ENCODE measurements at places on chromosomes 6 and 20.

DNA sequence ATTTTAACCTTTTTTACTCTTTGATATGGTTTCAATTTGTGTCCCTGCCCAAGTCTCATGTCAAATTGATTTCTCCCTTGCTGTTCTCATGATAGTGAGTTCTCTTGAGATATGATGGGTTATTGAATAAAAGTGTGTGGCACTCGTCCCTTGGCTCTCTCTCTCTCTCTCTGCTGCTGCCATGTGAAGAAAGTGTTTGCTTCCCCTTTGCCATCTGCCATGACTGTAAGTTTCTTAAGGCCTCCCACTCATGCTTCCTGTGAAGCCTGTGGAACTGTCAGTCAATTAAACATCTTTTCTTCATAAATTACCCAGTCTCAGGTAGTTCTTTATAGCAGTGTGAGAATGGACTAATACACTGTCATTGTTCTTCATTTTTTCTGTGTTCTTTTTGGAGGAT, 48.5 kb downstream of the LIN28B start:
- no peak for DNase-seq

GRCh38 chr20:36234771-36235320, 1.4 kb upstream of the AAR2 start:
- no peak for DNase-seq

- peak; percentile 70 for DNase-seq
Measured at GRCh38 chr6:32190054-32190851, at the start of gene PBX2. Gene PBX2, minus strand, starts transcription at chr6:32190202. Its CDS starts 287 bp downstream, at chr6:32189915.

DNA sequence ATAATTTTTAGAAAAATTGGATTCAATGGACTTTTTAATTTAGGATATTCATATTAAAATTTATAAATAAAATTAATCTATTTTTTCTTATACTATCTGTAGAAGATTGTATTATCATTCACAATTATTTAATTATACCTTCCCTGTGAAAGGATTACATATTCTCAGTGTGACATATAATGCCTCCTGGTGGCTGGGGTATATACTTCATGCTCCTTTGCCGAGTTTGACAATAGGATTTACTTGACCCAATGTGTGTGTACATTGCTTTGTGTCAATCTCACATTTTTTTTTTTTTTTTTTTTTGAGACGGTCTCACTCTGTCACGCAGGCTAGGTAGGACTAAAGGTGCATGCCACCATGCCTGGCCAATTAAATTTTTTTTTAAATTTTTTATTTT, 230.0 kb upstream of the CHD6 start:
- DNase-seq: no peak

GRCh38 chr6:71852948-71853347, 33.4 kb upstream of the RIMS1 start:
- DNase-seq: no peak

GRCh38 chr6:34657307-34657978, 39.1 kb downstream of the ILRUN start:
- DNase-seq: peak; percentile 70

DNA sequence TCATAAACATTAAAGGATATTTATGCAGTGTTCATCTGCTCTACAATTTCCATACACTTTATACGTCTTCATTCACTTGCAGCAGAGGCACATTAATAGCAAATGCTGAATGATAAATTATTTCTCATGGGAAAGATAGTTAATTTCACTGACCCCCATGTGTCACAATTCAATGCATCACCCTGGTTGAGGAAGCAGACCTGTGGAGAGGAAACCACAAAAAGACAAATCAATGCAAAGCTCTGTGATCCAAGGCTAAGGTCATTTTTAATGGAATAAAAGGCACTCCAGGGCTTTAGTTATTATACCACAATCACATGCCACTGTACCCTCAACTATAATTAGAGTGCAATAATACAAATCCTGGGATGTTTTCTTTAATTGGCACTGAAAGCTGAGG, 40.3 kb upstream of the TENT5A start:
- DNase-seq: no peak

DNA sequence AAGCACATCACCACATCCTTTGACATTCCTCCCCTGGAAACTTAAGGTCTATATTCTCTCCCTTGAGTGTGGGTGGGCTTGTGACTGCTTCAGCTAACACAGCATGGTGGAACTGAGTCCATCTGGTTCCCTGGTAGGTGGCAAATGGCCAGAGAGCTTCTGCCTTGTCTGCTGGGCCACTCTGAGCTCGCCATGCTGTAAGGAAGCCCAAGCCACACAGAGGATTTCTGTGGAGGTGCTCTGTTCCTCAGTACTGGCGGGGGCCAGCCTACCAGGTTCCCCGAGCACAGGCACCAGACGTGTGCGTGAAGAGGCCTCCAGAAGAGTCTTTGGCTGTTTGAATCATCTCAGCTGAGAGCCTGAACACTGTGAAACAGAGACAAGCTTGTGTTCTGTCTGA, 41.6 kb upstream of the PMEPA1 start:
- no peak for DNase-seq

- DNase-seq: no peak
Measured at GRCh38 chr20:12406978-12407377, 489.3 kb downstream of the BTBD3 start.

- DNase-seq: no peak
Measured at GRCh38 chr20:58136149-58136484, 92.3 kb downstream of the ANKRD60 start.

GRCh38 chr20:63377256-63377941, 16.2 kb upstream of the CHRNA4 start:
- no peak for DNase-seq

- no peak for DNase-seq
Measured at GRCh38 chr6:90233994-90234393, 62.6 kb downstream of the BACH2 start.

DNA sequence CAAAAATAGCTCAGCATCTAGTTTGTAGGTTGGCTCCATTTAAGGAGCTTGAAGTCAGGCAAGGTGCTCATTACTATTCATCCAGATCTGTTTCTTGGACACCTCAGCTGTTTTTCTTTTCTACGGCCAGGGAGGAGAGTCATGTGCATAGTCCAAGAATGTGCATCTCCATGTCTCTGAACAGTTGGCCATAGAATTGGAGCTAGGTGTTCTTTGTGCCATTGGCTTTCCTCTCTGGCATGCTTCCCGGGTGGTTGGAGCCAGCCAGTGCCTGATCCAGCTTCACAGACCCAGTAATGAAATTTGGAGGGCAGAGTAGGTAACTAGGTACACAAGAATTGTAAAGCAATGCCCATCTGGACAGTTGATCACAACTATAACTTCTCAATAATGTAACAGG, 21.6 kb downstream of the EYA4 start:
- DNase-seq: no peak

- no peak for DNase-seq
Measured at GRCh38 chr20:62133051-62133845, 9.9 kb downstream of the PSMA7 start.

DNA sequence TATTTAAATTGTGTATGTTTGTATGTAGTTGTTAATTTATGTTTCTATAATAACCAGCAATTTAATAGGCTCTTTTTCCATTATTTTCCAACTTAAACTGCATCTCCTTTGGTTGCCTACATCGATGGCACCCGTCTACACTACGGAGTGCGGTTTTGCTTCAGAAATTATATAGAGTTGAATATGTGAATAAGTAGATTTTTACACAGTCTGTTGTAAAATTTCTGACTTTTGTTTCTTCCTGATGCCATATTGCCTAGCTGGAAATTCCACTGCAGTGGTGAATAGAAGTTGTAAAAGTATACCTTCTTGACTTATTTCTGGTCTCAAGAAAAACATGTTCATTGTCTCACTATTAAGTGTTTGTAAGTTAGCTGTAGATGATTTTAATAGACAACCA, 404.1 kb upstream of the EPHA7 start:
- DNase-seq: no peak

GRCh38 chr20:21571841-21572690, 58.2 kb upstream of the NKX2-2 start:
- peak; percentile 11 for DNase-seq

DNA sequence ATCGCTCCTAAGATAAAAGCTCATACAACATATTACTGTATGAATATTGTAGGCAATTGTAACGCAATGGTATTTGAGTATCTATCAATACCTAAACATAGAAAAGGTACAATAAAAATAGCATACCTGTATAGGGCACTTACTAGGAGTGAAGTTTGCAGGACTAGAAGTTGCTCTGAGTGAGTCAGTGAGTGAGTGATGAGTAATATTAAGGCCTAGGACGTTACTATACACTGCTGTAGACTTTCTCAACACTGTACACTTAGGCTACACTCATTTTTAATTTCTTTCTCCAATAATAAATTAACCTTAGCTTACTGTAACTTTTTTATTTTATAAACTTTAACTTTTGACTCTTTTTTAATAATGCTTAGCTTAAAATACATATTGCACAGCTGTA, 546.9 kb downstream of the HACE1 start:
- DNase-seq: no peak

GRCh38 chr6:162187168-162187935, 540.2 kb downstream of the PRKN start:
- no peak for DNase-seq

DNA sequence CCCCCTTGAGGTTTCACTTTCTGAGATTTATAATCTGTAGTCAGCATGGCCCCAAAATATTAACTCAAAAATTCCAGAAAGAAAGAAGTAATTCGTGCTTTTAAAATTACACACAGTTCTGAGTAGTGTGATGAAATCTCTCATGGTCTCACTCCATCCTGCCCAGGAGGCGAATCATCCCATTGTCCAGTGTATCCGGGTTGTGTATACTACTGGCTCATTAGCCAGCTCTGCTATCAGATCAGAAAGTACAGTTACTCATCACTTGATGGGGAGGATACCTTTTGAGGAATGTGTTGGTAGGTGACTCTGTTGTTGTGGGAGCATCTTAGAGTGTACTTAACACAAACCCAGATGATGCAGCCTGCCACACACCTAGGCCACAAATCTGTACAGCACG, 65.2 kb downstream of the CDC5L start:
- no peak for DNase-seq

DNA sequence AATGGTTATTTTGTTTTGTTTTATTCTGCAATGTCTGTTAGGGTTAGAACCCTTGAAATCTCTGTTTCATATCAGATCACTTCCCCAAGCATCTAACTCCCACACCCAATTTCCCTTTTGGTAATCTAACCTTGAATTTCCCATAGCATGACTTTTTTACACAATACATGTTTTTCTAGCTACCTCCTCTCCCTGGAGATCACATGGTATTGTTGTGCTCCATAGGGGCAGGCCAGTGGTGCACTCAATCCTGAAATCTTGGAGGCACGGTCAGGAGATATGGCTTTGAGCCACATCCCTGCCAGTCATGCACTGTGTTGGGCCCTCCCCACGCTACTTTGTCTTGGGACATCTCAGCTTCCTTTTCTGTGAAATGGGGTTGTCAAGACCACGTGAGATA, 36.7 kb upstream of the NNAT start:
- no peak for DNase-seq

DNA sequence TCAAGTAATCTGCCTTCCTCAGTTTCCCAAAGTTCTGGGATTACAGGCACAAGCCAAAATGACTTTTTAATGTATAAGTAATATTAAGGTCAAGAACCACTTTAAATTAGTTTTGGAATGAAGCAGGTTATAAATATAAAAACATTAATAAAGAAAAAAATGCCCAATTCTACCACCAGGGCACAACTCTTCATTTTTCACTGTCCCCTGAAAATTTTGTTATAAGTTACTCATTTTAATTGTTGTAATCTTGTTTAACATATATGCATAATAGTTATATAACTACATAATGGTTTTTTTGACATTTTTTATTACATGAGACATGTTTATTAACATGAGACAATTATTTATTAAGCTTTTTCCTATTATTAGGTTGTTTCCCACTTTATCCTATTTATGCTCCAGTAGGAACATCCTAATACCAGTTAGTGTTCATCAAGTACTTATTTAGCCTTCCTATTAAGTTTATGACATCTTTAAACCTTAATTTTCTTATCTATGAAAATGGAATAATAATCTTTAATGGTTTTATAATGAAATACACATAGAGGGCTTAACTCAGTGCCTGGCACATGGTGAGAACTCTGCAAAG, 182.1 kb upstream of the SCGN start:
- no peak for DNase-seq

GRCh38 chr20:59007665-59008511, 834 bp upstream of the CTSZ start:
- no peak for DNase-seq

DNA sequence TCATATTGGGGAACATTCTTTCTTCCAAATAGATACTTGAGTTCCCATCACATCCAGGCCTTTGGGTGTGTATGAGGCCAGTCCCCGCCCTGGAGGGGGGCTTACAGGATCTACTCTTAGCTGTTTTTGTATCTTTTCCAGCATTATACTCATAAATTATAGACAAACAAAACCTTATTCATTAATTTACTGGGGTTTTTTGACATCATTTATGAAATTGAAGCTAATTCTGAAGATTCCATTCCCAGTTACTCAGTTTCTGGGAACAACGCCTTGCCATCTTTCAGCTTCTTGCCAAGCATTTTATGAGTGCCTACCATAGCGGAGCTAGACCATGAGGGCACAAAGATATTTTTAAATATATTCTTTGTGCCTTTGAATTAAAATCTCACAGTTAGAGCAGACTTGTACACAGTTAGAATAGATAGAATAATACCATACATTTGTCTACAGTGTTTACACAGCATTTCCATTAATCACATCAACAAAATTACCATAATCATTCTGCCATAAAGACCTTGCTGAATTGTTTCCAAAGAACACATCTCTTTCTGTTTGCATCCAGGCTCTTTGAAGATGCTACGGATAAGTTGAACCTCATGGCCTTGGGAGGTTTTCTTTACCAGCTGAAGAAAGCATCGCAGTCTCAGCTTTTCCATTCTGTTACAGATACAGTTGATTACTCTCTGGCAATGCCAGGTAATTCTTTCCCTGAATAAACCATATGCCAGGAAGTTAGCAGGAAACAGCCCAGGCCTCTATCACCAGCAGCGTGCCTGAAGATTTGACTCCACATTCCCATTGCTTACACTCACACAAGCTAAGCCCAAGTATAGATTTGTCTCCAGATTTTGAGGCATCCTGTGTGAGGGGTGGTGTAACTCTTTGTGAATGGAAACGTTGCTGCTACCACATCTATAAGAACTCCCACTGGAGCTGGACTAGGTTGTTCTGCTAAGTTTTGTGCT, 75.4 kb upstream of the PBOV1 start:
- no peak for DNase-seq

- no peak for DNase-seq
Measured at GRCh38 chr6:169832247-169832948, 81.0 kb downstream of the ERMARD start.

DNA sequence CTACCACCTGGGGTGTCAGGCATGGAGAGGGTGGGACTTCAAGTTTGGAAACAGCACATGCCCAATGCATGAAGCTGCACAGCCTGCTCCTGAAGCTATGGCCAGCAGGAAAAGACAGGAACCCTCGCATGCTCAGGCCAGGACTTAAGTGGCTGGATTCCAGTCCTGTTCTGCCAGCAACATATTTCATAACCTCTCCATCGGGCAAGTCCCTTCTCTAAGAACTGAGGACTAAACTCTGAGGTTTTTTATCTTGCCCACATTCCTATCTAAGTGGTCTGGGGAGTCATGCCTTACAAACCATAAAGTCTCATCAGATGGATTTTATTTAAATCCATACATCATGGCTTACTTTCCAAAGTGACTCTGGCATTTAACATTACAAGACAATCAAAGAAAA, 27.5 kb upstream of the AGPAT4 start:
- peak; percentile 38 for DNase-seq

GRCh38 chr20:54502179-54502578, 26.8 kb downstream of the DOK5 start:
- no peak for DNase-seq

- no peak for DNase-seq
Measured at GRCh38 chr6:82915666-82916065, 150.0 kb downstream of the UBE3D start.

All from HTR-8/SVneo (cell line).